ENCODE measurements at places on chromosomes 13 and 19. TPM values are rescaled to one million over a fixed set of nuclear protein-coding genes. Genes with fewer than 3 reads are reported as not detected.
A peak's percentile ranks its signal among the peaks of the same experiment; 100 is the strongest.

FGF9 gene
- 0.18 TPM for total RNA-seq

GPR4 gene
- total RNA-seq, result not detected

ZNF99 gene
- total RNA-seq, result not detected

NLRP11 gene
- not detected for total RNA-seq

LILRB4 gene
- total RNA-seq, result not detected

TEAD2 gene
- total RNA-seq, result 19.2 TPM

DNA sequence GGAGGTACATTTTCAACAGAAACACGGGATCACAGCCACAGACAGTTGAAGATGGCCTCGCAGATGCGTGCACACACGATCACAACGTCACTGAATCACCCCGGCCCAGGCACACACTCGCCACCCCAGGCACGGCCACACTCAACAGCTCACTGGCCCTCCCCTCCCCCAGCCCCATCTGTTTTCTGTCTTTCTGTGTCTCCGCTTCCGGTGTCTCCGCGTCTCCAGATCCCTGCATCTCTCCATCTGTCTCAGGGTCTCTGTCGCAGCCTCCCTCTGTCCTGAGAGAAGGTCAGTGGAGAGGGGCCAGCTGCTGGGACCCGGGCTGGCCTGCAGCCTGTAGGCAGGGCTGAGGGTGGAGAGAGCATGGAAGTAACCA lies 3.8 kb upstream of the ATP1A3 start:
- DNase-seq, result no peak

- no peak for DNase-seq
These were observed 53.2 kb upstream of the RFC3 start for GRCh38 chr13:33764716-33765115.

DNA sequence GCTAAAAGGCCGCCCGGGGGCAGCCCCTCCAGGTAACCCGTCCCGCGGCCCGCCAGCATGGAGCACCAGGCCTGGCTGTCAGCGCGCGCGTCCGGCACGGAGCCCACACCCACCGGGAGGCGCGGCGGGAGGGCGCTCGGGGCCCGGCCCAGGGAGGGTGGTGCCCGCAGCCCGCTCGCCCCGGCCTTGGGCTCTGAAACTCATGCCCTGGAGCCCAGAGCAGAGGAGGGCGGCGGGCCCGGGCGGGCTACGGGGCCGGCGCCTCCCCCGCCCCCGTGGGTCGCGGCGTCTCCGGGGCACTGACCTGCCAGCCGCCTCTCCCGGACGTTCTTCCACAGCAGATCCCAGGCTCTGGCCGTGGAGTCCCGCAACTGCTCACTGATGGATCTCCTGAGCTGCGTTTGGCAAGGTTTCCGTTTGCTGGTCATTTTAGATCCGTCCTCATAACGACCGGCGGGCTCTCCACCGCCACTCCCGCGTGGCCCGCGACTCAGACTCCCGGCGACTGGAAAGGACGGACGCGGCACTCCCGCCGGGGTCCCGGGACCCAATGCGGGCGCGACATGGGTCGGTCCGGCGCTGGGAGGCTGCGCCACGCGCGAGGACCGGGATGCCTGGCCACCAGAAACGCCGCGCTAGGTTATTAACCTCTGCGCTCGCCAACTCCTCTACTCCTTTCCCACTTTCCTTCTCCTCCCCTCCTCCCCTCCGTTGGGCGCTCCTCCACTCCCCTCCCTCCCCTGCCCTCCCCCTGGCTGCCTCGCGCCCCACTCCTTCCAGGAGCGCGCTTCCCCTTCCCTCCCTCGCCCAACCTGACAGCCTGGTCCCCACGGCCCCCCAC lies 64.7 kb upstream of the STARD13 start:
- DNase-seq, result peak; percentile 37

DNA sequence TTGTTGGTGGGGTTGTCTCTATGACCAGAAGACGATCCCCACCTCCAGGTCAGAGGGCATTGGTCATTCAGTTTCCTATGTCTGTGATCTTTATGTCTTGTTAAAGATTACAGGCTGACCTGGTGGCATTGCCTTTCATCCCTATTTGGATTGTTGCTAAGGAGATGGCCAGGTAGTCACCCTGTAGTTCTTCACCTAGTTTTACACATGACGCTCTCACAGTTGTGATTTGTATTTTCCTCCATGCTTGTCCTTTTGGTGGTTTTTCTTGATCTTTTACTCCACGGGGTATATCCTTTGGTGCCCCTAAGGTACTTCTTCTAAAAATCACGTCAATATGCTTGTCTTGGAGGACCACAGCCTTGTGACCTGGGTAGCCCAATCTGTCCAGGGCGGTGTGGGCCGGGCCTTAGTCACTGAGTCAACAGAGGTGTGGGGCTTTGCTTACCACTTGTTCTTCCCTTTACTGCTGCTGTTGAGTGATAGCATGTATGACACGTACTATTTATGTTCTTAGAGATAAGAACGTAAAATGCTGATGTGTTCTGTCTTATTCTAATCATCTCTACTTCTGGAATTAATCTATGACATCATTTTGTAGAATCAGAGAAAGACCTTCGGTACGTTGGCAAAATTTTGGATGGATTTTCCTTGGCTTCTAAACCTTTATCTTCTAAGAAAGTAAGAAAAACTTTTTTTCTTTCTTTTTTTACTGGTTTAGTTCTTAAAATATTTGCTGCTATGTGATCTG lies 20.1 kb downstream of the GPATCH1 start:
- DNase-seq, result no peak

DNA sequence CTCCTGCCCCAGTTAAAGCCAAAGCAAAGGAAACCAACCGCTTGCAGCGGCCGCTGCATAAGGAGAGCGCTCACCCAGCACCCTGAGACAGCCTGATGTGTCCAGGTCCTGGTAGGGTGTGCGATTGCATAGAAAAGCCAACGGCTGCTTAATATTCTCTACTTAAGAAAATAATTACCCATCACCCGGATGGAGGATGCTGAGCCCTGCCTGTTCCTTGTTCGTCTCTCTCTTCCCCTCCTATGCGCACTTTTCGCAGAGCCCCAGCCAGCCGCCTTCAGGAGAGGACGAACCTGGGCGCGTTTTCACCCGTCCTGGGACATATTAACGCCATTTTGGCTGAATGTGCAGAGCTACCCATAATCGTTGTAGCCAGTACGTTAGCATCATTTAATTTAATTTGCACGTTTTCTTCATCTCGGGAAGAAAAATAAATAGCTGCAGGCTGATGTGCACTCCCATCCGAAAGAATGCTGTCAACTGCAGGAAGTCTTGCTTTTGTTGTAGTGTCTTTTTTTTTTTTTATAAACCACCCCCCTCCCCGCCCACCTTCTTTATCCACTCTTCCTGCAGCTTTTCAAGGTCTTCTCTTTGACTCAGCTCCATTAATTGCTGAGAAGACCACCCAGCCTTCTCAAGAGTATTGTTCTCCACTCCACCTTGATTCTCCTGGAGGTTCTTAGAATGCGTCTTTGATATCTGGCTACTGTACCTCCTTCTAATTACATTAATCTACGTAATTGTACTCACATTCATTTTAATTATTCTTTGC lies 214.5 kb downstream of the TEX29 start:
- DNase-seq, result no peak

DNA sequence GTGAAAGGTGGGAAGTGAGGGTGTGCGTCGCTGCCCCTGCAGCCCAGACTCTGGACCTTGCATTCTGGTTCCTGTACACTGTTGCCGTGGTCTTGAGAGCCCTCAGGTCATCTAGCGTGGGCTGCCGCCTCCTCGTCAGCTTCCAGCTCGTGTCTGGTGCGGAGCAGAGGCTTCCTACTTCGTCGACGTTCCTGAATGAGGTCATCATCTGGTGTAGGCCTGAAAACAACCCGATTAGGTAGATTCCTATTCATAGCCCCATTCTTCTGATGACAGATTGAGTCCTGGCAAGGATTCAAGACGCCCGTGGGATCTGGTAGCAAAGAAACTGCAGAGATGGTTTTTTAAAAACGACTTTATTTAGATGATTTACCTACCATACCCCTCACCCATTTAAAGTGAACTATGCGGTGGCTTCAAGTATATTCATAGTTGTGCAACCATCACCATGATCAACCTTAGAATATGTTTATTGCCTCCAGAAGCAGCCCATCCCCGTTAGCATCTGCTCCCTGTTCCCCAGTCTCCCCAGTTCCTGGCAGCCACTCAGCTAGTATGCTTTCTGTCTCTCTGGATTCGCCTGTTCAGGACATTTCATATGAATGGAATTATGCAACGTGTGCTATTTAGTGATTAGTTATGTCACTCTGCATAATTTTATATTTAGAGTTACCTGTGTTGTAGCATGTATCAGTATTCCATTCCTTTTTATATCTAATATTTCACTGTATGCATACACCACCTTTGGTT lies 13.8 kb downstream of the NAXD start:
- DNase-seq, result no peak

DNA sequence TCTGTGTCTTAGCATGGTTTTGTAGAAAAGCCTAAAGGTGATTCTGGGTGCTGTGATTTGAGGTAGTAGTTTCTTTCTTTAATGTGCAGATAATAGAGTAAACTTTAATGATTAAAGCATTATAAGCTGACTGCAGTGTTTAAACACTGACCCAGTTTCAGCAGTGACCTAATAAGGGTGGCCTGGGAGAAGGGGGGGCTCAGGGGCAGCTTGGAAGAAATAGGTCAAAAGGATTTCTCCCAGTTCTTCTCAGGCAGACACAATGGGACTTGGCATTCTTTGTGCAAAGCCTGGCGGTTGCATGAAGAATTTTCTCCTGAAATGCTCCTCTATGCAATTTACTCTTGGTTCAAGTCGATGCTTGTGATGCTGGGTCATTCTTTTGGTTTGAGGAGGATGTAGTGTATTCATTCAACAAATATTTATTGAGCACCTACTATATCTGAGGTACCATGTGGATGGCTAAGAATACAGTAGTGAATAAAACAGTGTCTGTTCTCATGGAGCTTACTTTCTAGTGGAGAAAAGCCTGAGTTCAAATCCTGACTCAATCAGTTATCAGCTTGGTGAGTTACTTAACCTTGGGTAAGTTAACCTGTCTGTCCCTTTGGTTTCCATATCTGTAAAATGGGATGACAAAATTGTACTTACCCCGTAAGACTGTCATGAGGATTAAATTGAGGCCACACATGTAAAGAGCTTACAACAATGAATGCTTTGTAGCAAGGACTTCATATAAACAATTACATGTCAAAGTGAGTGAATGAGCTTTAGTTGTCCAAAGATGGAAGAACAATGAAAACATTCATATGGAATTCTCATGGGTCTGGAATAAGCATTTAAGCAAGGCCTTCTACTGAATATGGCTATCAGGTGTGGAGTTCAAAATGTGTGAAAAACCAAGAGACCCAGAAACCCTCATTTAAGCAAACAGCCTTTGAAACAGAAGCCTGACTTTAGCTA lies 210.2 kb downstream of the KCNRG start:
- DNase-seq, result no peak

- no peak for DNase-seq
These were observed 43.7 kb downstream of the TMEM255B start for GRCh38 chr13:113802761-113803160.

- no peak for DNase-seq
These were observed 3.9 kb upstream of the NCAN start for GRCh38 chr19:19207637-19208572.

GRCh38 chr13:47114030-47114429 lies 217.2 kb upstream of the HTR2A start:
- peak; percentile 76 for DNase-seq

DNA sequence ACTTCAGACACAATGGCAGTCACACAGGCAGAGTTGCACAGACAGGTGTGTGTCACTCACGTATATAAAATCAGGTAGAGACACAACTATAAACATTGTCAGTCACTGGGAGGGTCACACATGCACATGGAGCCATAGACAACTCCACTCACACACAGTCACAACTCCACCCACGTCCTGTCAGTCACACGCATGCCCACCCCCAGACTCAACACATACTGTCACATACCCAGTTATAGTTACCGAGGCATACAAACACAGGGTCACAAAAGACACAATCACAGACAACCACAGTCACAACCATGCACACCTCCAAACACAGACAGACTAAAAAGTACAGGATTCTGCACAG lies 1.5 kb downstream of the NUMBL start:
- DNase-seq, result peak; percentile 16

GRCh38 chr19:28605501-28606268 lies 607.3 kb downstream of the UQCRFS1 start:
- DNase-seq, result no peak

- no peak for DNase-seq
These were observed 3.4 kb upstream of the ASPDH start for GRCh38 chr19:50516964-50517703.

Data from fibroblast of the aortic adventitia (primary cell).